ENCODE measurements at places on chromosomes 5 and 9.

- peak; percentile 67 for DNase-seq
Measured at GRCh38 chr5:80125962-80126480, 90.9 kb downstream of the THBS4 start.

- no peak for DNase-seq
Measured at GRCh38 chr5:133062276-133062675, 10.5 kb downstream of the HSPA4 start.

DNA sequence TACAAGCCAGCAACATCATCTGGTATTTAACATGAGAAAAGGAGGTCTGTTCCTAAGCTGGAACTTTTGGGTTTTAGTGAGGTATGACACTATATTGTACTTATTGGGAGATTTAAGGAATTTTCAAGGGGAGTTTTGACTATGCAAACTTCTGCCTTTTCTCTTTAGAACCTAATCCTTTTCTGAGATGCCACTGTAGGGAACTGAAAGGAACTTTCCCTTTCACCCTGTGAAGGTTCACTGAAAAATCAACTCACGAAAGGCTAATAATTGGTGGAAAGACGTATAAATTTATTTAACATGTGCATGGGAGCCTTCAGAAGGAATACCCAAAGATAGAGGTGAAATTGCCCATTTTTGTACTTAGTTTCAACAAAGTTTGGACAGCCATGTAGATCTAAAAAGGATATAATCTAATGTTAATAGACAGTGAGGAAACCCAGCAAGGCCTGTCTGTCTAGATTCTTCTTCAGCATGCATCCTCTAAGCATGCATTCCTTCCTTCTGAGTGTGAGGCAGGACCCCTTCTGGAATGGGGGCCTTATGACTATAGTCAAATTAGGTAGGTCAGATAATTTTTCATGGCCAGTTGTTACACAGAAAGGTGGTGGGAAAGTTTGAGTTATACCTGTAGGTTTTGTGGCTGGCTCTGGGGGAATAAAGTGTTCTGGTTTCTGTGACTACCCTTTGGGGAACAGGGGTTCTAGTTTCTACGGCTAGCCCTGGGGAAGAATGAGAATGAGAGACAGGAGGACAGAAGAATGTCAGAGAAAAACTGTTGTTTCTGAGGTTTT is 200.3 kb downstream of the C9orf152 start:
- no peak for DNase-seq

DNA sequence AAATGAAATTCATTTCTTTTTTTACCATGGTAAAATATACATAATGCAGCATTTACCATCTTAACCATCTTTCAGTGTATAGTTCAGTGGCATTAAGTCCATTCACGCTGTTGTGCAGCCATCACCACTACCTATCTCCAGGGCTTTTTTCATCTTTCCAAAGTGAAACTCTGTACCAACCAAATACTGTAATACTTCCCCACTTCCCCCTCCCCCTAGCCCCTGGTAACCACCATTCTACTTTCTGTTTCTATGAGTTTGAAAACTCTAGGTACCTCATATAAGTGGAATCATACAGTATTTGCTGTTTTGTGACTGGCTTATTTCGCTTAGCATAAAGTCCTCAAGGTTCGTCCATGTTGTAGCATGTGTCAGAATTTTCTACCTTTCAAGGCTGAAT is 23.4 kb downstream of the SPAAR start:
- no peak for DNase-seq

GRCh38 chr5:2631758-2632157 is 119.7 kb downstream of the IRX2 start:
- DNase-seq: no peak

DNA sequence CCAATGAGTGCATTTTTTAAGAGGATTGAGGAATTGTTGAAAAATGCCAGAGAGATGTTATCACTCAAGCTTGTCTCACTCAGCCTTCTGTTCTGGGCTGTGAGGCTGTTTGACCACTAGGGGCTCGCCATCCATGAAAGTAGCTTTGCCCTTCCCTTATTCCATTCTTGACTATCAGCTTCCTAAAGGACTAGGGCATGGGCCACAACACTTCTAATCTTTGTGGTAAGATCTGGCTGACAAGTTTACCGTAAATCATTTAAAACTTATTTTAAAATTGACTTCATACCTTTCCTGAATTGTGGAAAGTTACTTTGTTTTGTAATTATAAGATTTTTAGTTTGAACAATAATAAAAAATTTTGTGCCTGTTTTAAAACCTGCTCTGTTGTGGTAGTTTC is 49.5 kb downstream of the TJP2 start:
- DNase-seq: peak; percentile 74

DNA sequence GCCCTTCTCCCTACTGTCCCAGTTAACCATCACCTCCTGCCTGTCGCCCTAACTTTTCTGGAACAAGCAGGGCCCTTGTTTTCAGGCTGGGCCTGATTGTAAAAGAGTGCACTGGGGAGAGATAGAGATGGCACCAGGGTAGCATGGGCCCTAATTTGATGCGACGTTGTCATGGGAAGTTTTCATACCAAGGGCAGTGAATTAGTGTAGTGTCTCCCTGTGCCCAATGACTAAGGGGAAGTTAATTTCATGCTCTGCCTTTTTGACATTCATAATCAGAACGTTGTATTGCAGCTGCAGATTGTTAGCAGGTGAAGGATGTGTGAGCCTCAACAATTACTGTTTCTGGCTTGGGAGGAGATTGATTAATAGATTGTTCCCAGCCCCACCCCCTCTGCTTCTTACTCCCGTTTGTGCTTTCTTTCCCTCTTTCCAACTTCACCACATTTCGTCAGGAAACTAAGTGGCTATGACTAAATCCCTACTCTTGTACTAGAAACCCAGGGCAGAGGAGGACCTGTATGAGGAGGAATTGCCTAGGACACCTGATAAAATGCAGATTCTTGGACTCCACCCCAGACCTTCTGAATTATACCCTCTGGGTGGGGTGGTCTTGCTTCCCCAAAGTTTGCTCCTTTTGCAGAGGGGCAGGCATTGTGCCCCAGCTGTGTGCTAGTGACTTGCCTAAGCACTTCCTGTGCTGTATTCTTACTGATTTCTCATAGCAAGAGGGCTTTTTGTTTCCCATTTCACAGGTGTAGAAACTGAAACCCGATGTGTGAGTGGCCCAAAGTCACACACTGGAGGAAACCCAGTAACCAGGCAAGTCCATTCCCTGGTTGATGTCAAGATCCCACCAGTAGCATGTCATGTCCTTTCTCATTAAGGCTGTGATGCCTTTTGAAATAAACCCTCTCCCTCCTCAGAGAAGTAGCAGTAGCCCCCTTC is 56.3 kb downstream of the DAB2IP start:
- DNase-seq: no peak

DNA sequence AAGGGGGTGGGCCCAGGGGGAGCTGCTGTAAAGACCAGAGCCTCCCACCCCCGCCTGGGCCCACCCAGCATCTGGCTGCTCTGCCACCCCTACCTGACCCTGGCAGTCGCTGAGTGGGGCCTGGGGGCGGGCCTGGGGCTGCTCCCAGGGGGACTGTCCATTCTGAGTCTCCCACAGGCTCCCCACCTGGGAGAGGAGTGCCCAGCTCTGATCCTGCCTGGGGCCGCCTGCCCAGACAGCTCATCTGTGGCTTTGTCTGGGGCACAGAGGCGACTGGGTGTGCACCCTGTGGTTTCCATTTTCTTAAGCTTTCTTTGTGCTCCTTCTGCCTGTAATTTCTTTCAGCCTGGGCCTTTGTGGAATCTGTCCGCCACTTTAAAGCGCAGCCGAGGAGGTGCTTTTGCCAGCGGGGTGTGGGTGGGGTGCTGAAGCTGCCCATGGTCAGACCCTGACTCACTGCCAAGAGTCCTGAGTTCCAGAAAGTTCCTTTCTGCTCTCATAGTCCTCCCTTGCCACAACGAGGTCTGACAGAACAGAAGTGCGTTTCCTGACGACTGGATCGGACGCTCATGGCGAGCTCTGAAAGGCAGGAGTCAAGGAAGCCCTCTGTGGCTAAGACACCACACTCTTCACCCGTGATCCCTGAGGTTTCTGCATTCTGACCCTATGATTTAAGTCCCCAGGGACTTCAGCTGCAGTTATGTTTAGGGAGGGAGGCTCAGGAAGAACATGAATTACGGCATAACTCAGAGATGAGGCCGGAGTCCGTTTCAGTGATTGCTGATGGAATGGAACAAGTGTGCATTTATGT is 225.0 kb downstream of the FANCC start:
- DNase-seq: peak; percentile 25

- peak; percentile 57 for DNase-seq
Measured at GRCh38 chr5:65722575-65723403, 784 bp downstream of the NLN start.

DNA sequence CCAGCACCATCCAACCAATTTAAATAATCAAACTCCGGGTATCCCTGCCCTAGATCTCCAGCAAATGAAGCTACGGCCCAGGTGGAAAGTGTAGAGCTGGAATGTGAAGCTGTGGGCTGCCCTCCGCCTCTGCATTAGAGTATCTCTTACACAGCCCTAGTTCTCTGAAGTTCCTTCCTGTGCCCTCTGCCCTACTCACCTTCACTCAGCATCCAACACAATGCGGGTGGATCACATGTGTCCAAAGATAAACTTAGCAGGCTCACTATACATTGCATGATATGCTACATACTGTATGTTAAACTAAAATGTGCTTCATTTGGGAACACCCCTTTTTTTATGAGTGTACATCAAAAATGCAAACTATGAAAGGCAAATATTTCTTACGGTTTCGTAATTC is 70.0 kb upstream of the RAD23B start:
- no peak for DNase-seq

GRCh38 chr9:134043531-134043988 is 18.3 kb downstream of the BRD3OS start:
- DNase-seq: no peak

- no peak for DNase-seq
Measured at GRCh38 chr5:75524071-75524470, 12.4 kb downstream of the POLK start.

GRCh38 chr5:64180661-64181343 is 15.2 kb downstream of the RNF180 start:
- no peak for DNase-seq

GRCh38 chr5:58330781-58331180 is 129.1 kb downstream of the PLK2 start:
- DNase-seq: no peak

DNA sequence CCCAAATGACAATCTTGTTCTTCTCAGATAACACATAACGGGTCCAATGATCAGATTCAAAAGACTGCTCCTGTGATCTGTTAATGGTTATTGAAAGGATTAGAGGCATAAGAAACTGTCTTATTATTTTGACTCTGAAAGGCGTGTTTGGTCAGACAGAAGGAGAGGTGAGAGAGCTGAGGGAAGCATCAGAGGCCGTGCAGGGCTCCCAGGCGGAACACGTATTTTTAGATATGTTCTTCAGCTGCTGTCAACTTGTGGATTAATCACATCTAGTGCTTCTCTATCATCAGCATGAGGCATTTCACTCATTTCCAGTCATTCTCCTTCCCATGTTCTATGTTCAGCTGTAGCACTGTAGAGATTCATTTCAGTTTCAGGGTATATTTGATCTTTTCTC is 199.8 kb downstream of the MAPKAP1 start:
- no peak for DNase-seq

DNA sequence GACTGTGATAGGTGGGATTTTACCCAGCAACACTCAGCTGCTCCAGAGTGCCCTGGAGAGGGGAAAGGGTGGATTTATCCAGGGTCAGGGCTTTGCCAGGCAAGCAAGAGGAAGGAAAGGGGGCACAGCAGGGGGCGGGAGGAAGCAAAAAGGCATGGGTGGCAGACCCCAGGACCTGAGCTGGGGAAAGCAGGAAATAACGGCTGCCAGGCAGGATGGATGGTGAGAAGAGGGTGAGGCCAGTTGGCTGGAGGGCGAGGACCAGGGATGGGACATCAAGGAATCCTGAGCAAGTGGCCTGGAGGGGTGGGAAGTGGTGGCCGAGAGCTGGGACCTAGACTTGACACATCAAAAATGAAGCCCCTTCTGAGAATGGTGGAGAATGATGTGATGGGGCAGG is 64.2 kb downstream of the DUSP1 start:
- DNase-seq: no peak

DNA sequence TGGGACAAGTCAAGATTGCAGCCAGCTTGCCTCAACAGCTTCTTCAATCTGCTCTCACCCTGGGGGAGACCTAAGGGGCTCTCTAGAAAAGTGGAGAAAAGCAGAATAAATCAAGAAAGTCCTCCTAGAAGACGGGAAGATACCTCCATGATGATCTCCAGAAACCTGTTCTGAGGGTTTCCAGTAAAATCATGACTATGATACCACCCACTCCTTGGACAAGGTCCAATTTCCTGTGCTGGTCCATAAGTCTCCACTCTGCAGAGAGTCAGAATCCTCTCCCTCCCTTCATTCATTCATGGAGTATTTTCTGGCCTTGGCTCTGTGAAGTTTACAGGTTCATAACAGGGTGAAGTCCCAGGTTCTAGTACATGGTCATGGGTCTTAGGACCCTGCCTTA is 168.6 kb downstream of the SLC12A2 start:
- DNase-seq: no peak

- peak; percentile 24 for DNase-seq
Measured at GRCh38 chr9:69549310-69550202, 122.6 kb downstream of the APBA1 start.

DNA sequence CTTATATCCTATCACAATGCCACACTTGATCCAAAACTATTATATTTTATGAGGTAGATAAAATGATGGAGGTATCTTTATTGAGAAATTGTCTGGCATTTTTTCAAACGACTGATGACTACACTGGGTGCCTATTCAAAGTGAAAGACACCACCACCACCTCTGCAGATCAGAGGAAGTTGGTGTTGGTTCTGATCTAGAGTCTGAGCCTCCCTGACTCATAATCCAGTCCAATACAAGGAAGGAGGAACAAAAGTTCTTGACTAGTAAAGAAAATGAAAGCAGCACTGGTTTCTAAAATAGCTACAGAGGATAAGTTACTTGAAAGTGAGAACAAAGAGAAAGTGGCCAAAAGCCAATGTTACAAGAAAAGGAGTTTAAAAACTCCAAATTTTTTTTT is 139.9 kb downstream of the RFX3 start:
- no peak for DNase-seq

GRCh38 chr9:71608021-71608420 is 160.3 kb downstream of the CEMIP2 start:
- no peak for DNase-seq

GRCh38 chr5:116573702-116574366 is 789 bp downstream of the SEMA6A start:
- no peak for DNase-seq

DNA sequence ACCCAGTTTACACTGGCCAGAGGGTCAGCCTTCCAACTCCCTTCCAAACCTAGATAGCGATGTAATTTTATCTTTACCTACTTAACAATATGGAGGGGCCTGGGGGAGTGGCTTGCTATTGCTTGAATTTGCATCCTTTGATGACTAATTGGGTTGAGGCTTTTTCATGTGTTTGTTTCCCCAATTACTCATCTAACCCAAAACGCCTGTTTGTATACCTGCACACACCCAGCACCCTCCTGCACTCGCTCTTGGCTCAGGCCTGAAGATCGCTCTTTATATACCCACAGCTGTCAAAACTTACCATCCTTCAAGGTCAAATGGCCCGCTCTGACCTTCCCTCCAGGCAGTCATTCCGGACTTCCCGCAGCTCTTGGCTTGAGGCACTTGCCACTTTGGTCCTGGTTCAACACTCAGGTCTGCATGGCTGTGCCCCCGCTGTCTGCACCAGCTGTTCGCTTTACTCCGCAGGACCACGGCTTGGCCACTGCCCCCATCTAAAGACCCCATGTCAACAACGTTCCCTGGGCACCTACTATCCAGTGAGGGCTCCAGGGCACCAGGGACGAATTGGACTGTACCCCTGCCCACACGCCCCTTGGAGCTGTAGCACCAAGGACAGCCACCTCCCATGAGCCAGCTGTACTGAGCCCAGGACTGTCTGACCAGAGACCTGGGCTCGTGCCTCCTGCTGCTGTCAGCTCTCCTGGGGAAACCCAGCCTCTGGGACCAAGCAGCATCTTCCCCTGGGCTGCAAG is 76.1 kb upstream of the ADAMTS2 start:
- no peak for DNase-seq

All from HTR-8/SVneo (cell line).